ENCODE measurements at places on chromosomes 16 and 17.

DNA sequence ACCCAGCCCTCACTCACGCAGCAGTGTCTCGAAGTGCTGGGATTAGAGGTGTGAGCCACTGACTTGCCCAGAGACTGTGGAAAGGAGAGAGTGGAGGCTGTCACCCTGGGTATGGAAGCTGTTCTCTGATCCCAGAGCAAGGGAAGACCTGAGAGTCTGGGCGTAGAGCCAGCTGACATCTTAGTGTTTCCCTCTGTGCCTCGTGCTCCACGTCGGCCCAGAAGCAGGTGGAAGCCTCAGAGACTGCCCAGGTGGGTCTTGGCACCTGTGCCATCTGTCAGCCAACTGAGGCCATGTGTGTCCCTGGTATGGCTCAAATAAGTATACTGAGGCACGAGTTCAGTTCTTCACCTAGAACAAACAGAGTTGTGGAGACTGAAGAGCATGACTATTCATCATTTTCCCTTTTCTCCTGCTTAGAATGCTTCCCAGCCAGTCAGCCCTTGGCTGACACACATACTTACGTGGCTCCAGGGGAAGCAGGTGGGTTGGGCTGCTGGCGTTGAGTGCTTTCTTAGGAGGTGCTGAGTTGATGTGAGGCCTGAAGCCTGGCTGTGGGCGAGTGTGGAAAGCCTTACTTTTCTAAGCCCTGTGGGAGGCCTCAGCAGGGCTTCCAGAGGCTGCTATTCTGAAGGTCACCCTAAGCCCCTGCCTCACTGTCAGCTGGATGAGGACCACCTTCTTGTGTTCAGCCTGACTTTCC is 8.1 kb downstream of the CTRL start:
- DNase-seq: no peak

DNA sequence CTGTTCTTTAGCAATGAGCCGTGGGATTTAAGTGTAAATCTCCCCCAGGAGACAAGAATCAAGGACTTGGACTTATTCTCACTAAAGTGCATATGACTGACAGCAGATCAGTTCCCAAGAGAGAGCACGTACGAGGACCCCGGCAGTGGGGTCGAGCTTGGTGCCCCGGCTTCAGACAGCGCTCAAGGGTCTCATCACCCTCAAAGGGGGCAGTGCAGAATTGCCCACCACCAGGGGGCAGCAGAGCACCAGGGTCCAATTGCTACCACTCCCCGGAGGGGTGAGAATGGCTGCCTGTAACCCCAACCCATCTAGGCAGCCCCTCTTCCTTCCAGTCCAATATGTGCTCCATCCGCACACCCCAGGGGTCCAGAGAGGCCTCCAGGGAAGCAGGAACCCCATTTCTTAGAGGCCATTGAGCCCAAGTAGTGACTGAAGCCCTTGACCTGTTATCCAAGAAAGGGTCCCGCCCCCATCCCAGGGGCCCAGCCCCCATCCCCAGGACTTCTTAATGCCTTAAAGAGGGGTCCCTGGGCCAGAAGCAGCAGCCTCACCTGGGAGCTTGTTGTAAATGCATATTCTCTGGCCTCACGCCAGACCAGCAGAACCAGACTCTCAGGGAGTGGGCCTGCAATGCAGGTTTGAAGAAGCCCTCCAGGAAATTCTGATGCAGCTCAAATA is 86.1 kb downstream of the ZDHHC7 start:
- DNase-seq: no peak

DNA sequence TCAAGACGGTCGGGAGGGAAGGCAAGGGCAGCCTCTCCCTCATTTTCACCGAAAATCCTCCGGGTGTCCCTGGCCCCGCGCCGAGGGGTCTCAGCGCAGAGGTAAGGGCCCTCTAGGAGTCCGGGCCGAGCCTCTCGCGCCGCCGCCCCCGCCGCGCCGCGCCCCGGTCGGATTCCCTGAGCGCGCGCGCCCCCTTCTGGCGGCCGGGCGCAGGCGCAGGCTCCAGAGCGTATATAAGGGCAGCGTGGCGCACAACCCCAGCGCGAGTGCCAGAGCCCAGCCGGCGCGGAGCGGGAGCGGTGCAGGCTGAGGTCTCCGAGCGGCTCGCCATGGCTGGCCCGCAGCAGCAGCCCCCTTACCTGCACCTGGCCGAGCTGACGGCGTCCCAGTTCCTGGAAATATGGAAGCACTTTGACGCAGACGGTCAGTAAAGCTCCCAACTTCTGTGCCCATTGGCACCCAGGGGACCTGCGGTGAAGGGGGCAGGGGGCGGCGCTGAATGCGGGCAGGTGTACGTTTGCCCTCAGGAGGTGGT is at the start of gene CALB2:
Gene CALB2, plus strand, starts transcription at position 260 of the 535 bp plus-strand sequence. Its CDS starts 70 bp downstream, at position 330.
- DNase-seq: peak; percentile 23

DNA sequence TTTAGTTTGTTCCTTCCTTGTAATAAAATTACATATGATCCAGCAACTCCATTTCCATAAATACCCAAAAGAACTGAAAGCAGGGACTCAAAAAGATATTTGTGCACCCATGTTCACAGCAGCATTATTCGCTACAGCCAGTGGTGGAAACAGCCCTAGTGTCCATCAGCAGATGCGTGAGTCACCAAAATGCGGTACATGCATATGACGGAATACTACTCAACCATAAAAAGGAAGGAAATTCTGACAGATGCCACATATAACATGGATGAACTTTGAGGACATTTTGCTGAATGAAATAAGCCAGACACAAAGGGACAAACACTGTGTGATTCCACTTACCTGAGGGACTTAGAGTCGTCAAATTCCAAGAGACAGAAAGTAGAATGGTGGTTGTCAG is 9.1 kb upstream of the SLC47A2 start:
- no peak for DNase-seq
